ENCODE measurements at places on chromosomes 11 and 22. TPM values are rescaled to one million over a fixed set of nuclear protein-coding genes. Genes with fewer than 3 reads are reported as not detected.
A peak's percentile ranks its signal among the peaks of the same experiment; 100 is the strongest.

GRCh38 chr11:2508793-2509192, 64.0 kb downstream of the KCNQ1 start:
- H3K4me3 ChIP-seq: no peak overlapping the region
- DNase-seq: no peak
- no peaks in the 10 kb centered on the region for H3K27me3 ChIP-seq
- no peaks in the 10 kb centered on the region for H3K36me3 ChIP-seq
- H3K27ac ChIP-seq: no peak overlapping the region

GRCh38 chr11:86632499-86633269, 39.7 kb downstream of the ME3 start:
- no peak overlapping the region for H3K4me3 ChIP-seq
- H3K4me1 ChIP-seq: peaks cover 28% of the 10 kb centered on the region
- DNase-seq: peak; percentile 99
- H3K27me3 ChIP-seq: no peaks in the 10 kb centered on the region

GRCh38 chr11:134501406-134502152, 89.5 kb upstream of the B3GAT1 start:
- H3K4me1 ChIP-seq: no peaks in the 10 kb centered on the region
- no peak overlapping the region for H3K27ac ChIP-seq
- H3K4me3 ChIP-seq: no peak overlapping the region
- no peaks in the 10 kb centered on the region for H3K27me3 ChIP-seq

GRCh38 chr22:48182846-48183805, 1420.7 kb downstream of the TBC1D22A start:
- no peaks in the 10 kb centered on the region for H3K27me3 ChIP-seq
- H3K36me3 ChIP-seq: no peaks in the 10 kb centered on the region
- no peak overlapping the region for H3K4me3 ChIP-seq

DNA sequence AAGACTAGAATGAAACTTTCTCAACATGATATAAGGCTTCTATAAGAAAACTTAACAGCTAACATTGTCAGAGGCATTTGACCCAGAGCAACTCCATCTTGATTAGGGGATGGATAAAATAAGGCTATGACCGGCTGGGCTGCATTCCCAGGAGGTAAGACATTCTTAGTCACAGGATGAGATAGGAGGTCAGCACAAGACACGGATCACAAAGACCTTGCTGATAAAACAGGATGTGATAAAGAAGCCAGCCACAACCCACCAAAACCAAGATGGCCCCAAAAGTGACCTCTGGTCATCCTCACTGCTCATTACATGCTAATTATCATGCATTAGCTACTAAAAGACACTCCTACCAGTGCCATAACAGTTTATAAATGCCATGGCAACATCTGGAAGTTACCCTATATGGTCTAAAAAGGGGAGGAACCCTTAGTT, 135.2 kb downstream of the TTC28 start:
- H3K36me3 ChIP-seq: no peaks in the 10 kb centered on the region
- no peaks in the 10 kb centered on the region for H3K27me3 ChIP-seq
- peaks cover 10% of the 10 kb centered on the region for H3K4me1 ChIP-seq
- H3K4me3 ChIP-seq: no peak overlapping the region
- H3K27ac ChIP-seq: no peak overlapping the region
- DNase-seq: peak; percentile 9

DNA sequence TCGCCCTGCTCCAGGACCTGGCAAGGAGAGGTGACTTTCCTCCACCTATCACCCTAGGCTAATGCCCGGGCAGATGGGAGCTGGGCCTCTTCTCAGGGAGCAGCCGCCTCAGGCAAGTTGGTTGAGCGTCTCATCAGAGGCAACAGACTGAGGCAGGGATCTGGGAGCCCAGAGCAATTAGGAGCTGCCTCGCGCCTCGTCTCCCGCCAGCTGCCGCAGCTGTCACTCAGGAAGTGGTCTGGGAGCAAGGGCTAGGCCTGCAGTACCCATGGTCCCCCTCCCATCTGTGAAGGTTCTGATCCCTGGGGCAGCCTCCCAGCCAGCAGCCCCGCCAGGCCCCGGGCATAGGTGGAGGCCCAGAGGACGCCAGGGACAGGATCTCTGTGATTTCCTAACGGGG, 4.6 kb upstream of the CABP7 start:
- H3K36me3 ChIP-seq: no peaks in the 10 kb centered on the region
- DNase-seq: no peak
- H3K4me1 ChIP-seq: no peaks in the 10 kb centered on the region
- peaks cover 17% of the 10 kb centered on the region for H3K27me3 ChIP-seq

DNA sequence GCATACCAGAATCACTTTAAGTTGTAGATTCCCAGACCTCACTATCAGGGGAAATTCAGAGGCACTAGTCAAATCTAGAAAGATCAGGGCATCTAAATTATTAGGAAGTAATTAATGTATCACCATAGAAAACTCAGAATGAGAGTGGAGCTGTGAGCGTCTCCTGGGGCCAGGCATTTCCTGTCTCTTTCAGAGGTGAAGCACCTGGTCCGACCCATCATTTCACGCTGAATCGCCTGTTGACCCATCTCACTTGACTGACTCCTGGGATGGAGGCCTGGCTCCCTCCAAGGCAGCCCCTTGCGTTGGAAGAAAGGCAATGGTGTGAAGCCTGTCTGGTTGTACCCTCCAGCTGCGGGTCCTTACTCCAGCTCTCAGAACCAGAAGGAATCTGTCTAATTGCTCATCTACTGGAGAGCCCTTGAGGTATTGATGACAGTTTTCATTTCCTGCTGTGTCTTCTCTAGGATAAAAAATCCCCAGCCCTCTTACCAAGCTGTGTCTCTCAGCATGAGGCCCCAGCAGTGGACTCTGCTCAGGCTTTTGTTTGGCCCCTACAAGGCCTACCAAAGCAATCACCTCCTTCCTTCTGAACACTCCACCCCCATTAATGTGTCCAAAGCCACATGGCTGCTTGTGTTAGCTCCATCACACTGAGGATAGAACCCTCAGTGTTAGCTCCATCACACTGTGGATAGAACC, 93.2 kb upstream of the SYT13 start:
- no peaks in the 10 kb centered on the region for H3K36me3 ChIP-seq
- DNase-seq: no peak
- no peaks in the 10 kb centered on the region for H3K27me3 ChIP-seq
- no peak overlapping the region for H3K4me3 ChIP-seq
- no peak overlapping the region for H3K27ac ChIP-seq

DNA sequence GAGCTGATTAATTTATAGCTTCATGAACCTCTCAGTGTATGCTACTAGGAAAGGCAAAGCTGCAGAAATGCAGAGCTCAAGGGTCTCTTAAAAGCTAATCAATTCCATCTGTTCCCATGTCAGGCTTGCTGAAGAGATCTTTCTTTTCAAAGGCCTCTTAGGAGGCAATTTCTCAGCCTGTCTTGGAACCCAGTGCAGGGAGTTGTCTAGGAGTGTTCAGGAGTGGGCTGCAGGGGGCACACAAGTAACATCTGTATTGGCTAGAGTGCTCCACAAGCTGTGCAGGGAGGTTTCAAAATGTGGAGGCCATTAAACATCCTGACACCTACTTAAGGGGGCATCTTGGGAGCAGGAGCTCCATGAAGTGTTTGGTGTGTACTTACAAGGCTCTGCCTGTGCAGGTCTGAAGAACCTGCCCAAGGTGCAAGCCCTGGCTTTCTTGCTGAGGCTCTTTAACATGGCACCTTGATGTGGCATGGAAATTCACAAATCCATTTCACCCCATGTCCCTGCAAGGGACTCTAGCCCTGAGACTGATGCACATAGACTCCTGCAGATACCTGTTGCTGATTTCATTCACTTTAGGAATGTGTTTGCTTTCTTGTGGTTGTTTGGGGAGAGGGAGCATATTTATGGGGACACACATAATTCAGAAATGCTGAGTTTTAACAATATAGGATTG, 134.7 kb downstream of the ME3 start:
- peak; percentile 14 for DNase-seq
- no peaks in the 10 kb centered on the region for H3K36me3 ChIP-seq
- no peaks in the 10 kb centered on the region for H3K4me1 ChIP-seq
- H3K27ac ChIP-seq: no peak overlapping the region
- H3K4me3 ChIP-seq: no peak overlapping the region

- H3K27ac ChIP-seq: no peak overlapping the region
- H3K27me3 ChIP-seq: no peaks in the 10 kb centered on the region
- H3K4me3 ChIP-seq: no peak overlapping the region
- no peaks in the 10 kb centered on the region for H3K4me1 ChIP-seq
- peaks cover 5% of the 10 kb centered on the region for H3K36me3 ChIP-seq
Observed at GRCh38 chr11:77725433-77725832, 87.8 kb upstream of the CLNS1A start.

- no peak overlapping the region for H3K4me3 ChIP-seq
- no peak overlapping the region for H3K27ac ChIP-seq
- H3K4me1 ChIP-seq: peaks cover 3% of the 10 kb centered on the region
- no peak for DNase-seq
- no peaks in the 10 kb centered on the region for H3K36me3 ChIP-seq
Observed at GRCh38 chr11:67073908-67074307, 17.3 kb downstream of the RHOD start.

DNA sequence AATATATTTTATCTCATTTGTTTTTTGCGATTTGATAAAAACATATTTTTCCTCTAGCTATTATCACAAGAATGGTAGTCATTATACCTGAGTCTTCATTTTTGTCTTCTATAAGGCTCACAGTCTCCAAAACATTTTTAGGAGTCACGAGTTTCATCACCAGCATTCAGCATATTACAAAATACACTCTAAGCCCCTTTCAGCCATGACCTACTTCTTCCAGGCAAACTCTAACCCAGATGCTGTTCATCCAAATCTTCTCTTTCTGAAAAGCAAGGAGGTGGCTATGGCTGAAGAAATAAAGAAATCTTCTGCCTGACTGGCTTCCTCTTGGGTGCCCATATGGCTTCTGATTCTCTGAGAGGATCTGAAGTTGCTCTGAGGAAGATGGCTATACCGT, 35.7 kb upstream of the USP47 start:
- H3K27me3 ChIP-seq: no peaks in the 10 kb centered on the region
- no peak overlapping the region for H3K27ac ChIP-seq
- DNase-seq: no peak
- H3K4me3 ChIP-seq: no peak overlapping the region
- no peaks in the 10 kb centered on the region for H3K4me1 ChIP-seq
- H3K36me3 ChIP-seq: no peaks in the 10 kb centered on the region

- H3K36me3 ChIP-seq: no peaks in the 10 kb centered on the region
- H3K4me3 ChIP-seq: no peak overlapping the region
- H3K4me1 ChIP-seq: no peaks in the 10 kb centered on the region
Observed at GRCh38 chr11:133699071-133699470, 146.2 kb downstream of the SPATA19 start.

DNA sequence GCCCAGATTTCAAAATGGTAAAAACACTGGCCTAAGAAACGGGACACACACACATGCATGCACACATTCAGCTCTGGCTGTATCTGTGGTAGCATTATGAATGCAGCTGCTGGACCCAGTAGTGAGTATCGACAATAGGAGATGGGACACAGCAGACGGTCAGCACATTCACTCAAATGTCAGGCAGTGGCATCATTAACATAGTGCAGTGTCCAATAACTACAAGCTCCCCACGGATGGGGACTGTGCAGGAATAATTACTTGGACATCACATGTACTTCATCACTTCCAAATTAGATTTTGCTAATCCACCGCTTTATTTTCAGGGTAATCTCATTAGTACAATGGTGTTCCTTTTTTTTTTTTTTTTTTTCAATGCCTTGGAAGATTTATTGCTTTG, 109.5 kb downstream of the FANCF start:
- no peaks in the 10 kb centered on the region for H3K4me1 ChIP-seq
- H3K36me3 ChIP-seq: no peaks in the 10 kb centered on the region
- no peak overlapping the region for H3K4me3 ChIP-seq
- DNase-seq: no peak
- H3K27ac ChIP-seq: no peak overlapping the region

GRCh38 chr22:36211237-36211861, 9.7 kb upstream of the APOL4 start:
- no peaks in the 10 kb centered on the region for H3K36me3 ChIP-seq
- peak; percentile 73 for DNase-seq
- no peak overlapping the region for H3K27ac ChIP-seq
- H3K4me3 ChIP-seq: no peak overlapping the region
- H3K4me1 ChIP-seq: no peaks in the 10 kb centered on the region

- H3K4me3 ChIP-seq: peak overlapping the region; percentile 72
- DNase-seq: peak; percentile 48
- peaks cover 1% of the 10 kb centered on the region for H3K36me3 ChIP-seq
- H3K4me1 ChIP-seq: peaks cover 7% of the 10 kb centered on the region
- H3K27ac ChIP-seq: peak overlapping the region; percentile 64
Observed at GRCh38 chr11:126282361-126282735, 545 bp upstream of the TIRAP start.

DNA sequence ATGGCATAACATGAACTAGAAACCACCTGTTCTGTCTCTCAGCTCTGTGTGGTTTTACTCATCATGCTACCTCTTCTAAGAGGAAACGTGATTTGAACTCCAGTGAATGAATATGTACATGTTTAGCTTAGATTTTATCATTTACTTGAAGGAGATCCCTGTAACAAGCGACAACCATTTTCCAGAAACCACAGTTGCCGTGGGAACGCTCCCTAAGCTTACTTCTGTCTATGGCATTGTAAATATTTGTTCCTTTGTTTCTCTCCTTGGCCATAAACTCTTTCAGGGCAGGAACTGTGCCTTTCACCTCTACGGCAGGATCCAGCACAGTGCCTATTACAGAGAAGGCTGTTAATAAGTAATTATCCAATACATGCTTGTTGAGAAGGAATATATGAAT, 17.1 kb upstream of the TPH1 start:
- no peaks in the 10 kb centered on the region for H3K4me1 ChIP-seq
- no peak overlapping the region for H3K27ac ChIP-seq
- H3K27me3 ChIP-seq: no peaks in the 10 kb centered on the region

DNA sequence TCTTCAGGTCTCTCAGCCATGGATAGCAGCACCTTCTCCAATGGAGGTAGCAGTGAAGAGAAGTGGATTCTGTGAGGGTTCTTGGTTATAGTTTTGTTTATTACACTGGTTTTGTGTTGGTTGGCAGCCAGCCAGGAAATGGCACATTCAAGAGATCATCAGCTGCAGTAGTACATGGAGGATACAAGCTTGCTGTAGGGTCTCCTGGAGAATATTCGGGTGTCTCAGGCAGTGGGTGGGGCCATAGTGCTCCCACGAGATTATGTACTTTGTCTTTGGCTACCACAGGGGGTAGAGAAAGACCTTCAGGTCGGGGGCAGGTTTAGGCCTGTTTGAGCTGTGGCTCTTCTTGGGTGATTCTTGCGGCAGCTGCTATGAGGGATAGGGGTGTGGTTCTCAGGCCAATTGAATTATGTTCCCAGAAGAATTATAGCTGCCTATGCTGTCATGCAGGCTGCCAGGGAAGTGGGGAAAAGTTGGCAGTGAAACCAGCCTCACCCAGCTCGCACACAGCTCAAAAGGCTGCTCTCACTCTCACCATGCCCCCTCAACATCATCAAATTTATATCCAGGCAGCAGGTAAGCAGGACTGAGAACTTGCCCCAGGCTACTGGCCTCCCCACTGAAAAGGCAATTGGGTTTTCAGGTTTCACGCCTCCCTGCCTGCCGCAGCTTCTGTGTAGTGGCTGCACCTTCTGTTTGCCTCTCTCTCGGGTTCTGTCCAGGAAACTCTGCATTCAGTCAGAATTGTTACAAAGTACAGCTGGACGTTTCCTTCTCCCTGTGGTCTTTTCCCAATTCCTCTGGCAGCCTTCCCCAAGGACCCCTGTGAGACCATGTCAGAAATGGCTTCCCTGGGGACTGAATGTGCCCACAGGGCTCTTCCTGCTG, 435.5 kb downstream of the LUZP2 start:
- H3K27me3 ChIP-seq: no peaks in the 10 kb centered on the region
- no peaks in the 10 kb centered on the region for H3K36me3 ChIP-seq
- no peaks in the 10 kb centered on the region for H3K4me1 ChIP-seq
- no peak overlapping the region for H3K27ac ChIP-seq

The FGF3 gene
- polyA plus RNA-seq: not detected

The HIC2 gene
- polyA plus RNA-seq: 0.70 TPM

The LMO1 gene
- polyA plus RNA-seq: not detected

The LRRC10B gene
- polyA plus RNA-seq: not detected

The SART1 gene
- 17.4 TPM for polyA plus RNA-seq

The MYRF gene
- 0.10 TPM for polyA plus RNA-seq

The OR2D2 gene
- not detected for polyA plus RNA-seq

The CCDC88B gene
- 0.88 TPM for polyA plus RNA-seq
